ENCODE measurements at places on chromosomes 12 and 14.

DNA sequence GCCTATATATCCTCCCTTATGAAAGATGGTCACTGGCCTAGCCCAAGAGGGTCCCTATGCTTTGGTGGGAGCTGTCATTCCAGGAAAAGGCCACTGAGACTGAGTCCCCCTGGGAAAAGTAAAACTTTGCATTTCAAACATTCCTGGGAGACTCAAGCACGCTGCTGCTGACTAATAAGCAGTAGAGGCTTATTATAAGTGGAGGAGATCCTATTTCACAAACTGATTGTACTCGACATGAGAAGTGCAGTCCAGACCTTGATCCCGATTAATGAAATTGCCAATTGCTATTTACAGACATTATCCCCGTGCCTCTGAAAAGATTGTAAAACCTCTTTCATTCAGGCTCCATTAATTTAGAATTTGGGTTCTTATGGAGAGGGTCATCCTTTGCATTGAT lies 96.6 kb downstream of the EMP1 start:
- no peak for DNase-seq

DNA sequence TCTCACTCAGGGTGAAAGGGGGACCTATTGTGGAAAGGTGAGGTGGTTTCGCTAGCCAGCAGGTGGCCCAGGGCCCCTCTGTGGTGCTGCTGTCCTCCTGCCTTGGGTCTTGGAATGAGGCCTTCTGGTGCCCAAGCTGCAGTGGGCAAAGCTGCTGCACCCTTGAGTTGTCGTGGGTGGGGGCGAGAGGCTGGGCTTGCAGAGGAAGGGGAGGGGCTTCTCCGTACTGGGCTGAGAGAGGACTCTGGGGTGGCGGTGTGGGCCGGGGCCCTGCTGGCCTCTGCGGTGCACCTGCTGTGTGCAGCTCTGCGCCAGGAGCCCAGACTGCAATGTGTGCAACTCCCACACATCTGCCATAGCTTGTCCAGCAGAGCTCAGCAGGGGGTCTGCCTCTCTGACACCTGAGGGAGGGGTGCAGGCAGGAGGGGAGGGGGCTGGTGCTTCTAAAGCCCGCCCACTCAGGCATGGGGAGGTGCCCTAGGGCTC lies 145.8 kb downstream of the KIF26A start:
- no peak for DNase-seq

GRCh38 chr12:89648211-89648930 lies 60.3 kb downstream of the ATP2B1 start:
- DNase-seq, result no peak

- DNase-seq, result no peak
Observed at GRCh38 chr14:78254911-78255461, 84.8 kb downstream of the NRXN3 start.

DNA sequence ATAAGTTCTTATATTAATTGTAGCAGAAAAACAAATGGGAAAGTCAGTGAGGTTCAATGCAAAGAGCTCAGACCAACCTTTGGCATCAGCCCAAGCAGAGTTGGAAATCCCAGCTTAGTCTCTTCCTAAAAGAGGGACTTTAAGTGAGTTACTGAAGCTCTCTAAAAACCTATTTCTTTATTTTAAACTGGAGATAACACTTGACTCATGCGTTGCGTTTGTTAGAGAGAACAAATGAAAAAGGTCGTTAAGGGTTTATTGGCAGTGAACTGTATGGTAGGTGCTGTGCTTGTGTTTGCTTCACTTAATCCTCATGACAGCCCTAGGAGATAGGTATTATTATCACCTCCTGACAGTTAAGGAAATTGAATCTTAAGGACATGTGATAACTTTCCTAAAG lies 396.5 kb downstream of the RAD51B start:
- DNase-seq, result no peak

DNA sequence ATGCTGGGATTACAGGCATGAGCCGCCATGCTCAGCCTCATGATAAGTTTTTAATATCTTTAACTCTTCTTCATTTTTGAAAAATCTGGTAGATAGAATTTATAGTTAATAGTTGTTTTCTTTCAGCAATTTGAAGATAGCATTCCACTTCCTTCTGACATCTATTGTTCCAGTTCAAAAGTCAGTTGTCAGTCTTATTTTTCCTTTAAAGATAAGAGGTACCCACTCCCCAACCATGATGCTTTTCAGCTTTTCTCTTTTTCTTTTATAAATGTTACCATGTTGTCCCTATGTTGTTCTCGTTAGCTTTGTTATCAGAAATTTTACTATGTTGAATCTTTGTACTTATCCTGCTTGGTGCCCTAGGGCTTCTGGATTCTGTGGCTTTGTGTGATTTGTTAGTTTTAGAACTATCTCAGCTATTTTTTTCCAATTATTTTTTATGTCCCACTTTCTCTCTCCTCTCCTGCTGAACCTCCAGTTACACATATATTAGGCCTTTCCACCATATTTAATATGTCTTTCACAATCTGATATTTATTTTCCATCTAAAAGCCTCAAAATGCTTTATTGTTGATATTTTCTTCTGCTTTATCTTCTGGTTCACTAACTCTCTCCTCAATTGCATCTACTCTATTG lies 181.6 kb upstream of the FOXN3 start:
- DNase-seq, result no peak

- DNase-seq, result no peak
Observed at GRCh38 chr14:68583548-68584280, 209.2 kb downstream of the ZFP36L1 start.

DNA sequence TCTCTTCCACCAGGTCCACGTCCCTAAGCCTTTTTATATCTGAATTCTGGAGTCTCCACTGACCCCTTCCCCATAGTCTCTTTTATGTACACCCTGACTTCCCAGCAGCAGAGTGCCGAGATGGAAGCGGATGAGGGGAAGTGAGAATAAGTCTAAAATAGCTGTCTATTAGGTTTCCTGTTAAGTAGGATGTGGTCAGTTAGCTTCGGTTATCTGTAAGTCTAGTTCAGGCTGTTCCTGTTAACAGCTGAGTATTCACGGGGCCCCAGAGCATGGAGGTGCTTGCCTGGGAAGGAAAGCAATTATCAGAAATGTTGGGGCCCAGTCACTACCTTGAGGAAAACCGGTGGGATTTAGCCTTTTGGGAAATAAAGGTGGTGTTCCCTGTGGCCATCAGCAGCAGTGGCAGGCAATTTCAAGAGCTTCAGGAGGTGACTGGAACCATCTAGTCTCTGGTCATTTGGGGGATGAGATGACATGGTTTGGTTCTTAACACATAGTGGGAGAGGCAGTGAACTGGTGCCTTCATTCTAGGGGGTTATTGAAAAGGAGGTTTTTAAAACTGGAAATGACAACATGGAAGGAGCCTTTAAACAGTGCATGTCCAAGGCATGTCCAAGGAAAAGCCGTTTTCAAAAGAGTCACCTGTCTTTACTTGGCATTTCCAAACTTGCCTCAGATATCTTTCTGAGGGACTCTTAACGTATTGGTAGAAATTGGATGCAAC lies 21.8 kb downstream of the CHST11 start:
- no peak for DNase-seq

DNA sequence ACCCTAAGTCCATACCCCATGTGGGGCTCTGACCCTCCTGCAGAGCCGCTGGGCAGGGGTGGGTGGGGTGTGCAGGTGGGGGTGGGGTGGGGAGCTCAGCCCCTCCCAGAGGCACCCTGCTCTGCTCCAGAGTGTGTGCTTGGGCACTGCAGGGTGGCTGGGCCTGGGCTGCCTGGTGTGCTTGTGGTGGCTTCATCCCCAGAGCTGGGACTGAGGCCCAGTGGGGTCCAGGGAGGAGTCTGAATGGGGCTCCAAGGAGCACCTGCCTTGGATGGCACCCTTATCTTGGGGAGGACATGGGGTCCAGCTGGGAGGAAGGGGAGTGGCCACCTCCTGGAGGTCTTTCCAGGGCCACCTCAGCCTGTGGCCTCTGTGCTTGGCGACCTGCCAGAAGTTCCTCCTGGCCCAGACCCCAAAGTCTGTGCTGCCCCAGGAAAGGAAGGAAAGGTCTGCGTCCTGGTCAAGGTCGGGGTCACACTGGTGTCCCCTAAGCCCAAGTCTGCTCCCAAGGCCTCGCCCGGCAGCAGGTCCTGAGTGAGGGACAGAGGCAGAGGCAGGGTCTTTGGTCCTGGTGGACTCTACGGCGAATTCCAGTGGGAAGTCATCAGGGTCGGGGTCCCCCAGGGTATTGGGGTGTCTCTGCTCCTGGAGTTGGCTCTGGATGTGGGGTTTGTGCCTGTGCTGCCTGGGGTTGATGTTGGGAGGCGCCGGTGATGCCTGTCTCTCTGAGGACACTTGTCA lies 373.4 kb downstream of the TMEM121 start:
- DNase-seq, result no peak

DNA sequence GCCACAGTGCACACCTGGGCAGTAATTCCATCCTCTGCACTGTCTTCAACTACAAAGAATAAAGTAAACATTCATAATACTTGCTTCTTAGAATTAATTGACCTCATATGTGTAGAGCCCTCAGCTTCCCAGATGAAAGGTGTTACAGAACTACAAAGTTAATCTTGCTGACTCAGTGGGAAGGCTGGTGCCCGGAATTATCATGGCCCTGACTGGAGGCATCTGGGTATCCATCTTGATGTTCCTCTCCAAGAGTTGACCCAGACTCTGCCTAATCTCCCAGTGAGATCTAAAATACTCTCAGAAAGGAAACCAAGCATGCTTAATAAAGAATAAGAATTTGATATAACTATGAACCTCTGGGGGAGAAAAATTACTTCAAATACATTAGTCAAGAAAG lies 147.0 kb upstream of the ARID2 start:
- DNase-seq, result no peak
